ENCODE measurements at places on chromosomes 6 and 20. TPM values are rescaled to one million over a fixed set of nuclear protein-coding genes. Genes with fewer than 3 reads are reported as not detected.

GRCh38 chr6:30747902-30748769 lies 3.8 kb upstream of the IER3 start:
- H3K4me1 ChIP-seq: peaks cover 6% of the 10 kb centered on the region
- DNase-seq: no peak
- H3K27me3 ChIP-seq: no peaks in the 10 kb centered on the region
- no peaks in the 10 kb centered on the region for H3K36me3 ChIP-seq

The LY86 gene
- 194 TPM for polyA plus RNA-seq

The LPA gene
- polyA plus RNA-seq: 0.27 TPM

The FLOT1 gene
- polyA plus RNA-seq: 114 TPM

GRCh38 chr6:33630014-33630413 lies 8.9 kb downstream of the ITPR3 start:
- H3K4me1 ChIP-seq: peaks cover 21% of the 10 kb centered on the region
- H3K36me3 ChIP-seq: no peaks in the 10 kb centered on the region
- no peak overlapping the region for H3K27ac ChIP-seq

The PLAGL2 gene
- 21.0 TPM for polyA plus RNA-seq

The IL17A gene
- polyA plus RNA-seq: not detected

The TMEM200A gene
- 9.2 TPM for polyA plus RNA-seq

The LRRC1 gene
- 0.52 TPM for polyA plus RNA-seq

- H3K27me3 ChIP-seq: no peaks in the 10 kb centered on the region
- peak overlapping the region; percentile 77 for H3K27ac ChIP-seq
- H3K4me1 ChIP-seq: peaks cover 19% of the 10 kb centered on the region
Observed at GRCh38 chr6:21189759-21190158, 403.8 kb upstream of the SOX4 start.

DNA sequence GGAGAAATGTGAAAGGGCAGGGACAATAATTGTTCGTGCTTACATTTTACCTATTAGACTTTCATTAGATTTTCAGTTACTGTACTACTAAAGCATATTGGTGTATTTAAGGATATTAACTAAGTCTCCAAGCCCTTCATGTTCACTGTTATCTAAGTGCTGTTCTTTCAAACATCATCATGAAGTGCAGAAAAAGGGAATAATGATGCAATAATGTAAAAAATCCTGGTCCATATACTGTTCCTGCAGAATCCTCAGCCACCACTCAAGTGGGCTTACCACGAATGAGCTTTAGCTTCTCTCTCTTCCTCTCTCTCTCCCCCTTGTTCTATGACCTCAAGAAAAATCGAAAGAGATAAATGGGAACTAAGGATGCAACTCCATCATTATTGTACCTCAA lies 600.7 kb downstream of the UTRN start:
- no peak overlapping the region for H3K4me3 ChIP-seq
- no peak overlapping the region for H3K27ac ChIP-seq
- H3K4me1 ChIP-seq: no peaks in the 10 kb centered on the region
- H3K36me3 ChIP-seq: no peaks in the 10 kb centered on the region
- DNase-seq: no peak

The FAM50B gene
- polyA plus RNA-seq: 9.3 TPM

The TMEM217 gene
- 3.6 TPM for polyA plus RNA-seq

The NHSL1 gene
- polyA plus RNA-seq: 0.67 TPM

The GGTLC1 gene
- not detected for polyA plus RNA-seq

- H3K27ac ChIP-seq: no peak overlapping the region
- DNase-seq: no peak
- H3K4me3 ChIP-seq: no peak overlapping the region
- H3K36me3 ChIP-seq: no peaks in the 10 kb centered on the region
Observed at GRCh38 chr6:147447835-147448611, 60.5 kb upstream of the SAMD5 start.

The AGER gene
- polyA plus RNA-seq: 1.8 TPM

The ZSCAN26 gene
- 6.0 TPM for polyA plus RNA-seq

The ECHDC1 gene
- polyA plus RNA-seq: 106 TPM

GRCh38 chr20:6200092-6200491 lies 77.3 kb upstream of the FERMT1 start:
- no peaks in the 10 kb centered on the region for H3K4me1 ChIP-seq
- H3K36me3 ChIP-seq: no peaks in the 10 kb centered on the region
- no peak overlapping the region for H3K4me3 ChIP-seq
- no peaks in the 10 kb centered on the region for H3K27me3 ChIP-seq

The EFCAB8 gene
- 0.05 TPM for polyA plus RNA-seq

DNA sequence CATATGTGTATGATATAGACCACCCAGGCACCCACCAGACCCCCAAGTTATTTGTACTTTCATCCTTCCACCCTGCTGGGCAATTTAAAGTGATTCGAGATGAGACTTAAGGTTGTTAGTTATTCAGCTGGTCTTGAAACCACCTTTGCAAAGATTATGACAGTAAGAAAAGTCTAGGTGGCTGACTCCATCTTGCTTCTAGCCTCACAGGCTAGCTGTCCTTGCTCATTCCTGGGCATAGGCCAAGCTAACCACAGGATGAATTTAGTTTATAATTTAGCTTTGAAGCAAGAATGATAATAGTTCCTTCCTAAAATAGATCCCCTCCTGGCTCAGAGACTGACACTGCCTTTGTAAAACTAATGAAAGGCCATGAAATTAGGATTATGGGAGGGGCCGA lies 71.9 kb upstream of the IYD start:
- DNase-seq: no peak
- no peaks in the 10 kb centered on the region for H3K27me3 ChIP-seq
- no peak overlapping the region for H3K4me3 ChIP-seq
- H3K27ac ChIP-seq: no peak overlapping the region
- no peaks in the 10 kb centered on the region for H3K4me1 ChIP-seq
- no peaks in the 10 kb centered on the region for H3K36me3 ChIP-seq

GRCh38 chr6:16635291-16635809 lies 125.9 kb downstream of the ATXN1 start:
- H3K36me3 ChIP-seq: no peaks in the 10 kb centered on the region
- H3K4me1 ChIP-seq: peaks cover 41% of the 10 kb centered on the region
- H3K27ac ChIP-seq: peak overlapping the region; percentile 66
- H3K27me3 ChIP-seq: no peaks in the 10 kb centered on the region
- peak overlapping the region; percentile 36 for H3K4me3 ChIP-seq

DNA sequence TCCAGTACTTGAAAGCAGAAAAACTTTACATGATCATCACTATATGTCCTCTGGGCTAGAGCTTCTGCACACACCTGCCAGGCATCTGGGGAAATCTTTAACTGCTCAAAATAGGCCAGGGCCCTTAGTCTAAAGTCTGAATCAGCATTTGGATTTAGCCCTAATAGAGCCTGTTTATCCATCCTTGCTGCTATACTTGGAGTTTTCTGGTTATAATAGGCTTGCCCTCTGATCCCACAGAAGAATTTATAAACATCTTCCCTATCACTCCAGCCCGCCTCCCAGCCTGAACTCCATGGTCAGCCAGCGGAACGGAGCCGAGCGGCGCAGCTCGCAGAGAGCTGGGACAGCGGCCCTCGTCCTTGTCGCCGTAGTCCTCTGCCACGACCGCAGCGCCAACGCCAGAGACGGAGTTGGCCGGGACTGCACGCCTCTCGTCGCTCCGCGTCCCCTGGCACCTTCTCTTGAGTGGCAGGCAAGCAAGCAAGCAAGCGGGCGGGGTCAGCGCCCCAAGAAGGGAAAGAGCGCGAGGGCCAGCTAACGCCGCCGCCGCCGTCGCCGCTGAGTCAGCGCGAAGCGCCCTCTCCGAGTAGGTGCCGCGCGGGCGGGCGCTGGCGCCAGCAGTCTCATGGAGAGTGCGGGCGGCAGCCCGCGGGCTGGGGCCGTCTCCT lies 25.4 kb upstream of the ASIP start:
- H3K27ac ChIP-seq: no peak overlapping the region
- DNase-seq: no peak
- H3K4me3 ChIP-seq: no peak overlapping the region

The KCNK15 gene
- polyA plus RNA-seq: not detected

DNA sequence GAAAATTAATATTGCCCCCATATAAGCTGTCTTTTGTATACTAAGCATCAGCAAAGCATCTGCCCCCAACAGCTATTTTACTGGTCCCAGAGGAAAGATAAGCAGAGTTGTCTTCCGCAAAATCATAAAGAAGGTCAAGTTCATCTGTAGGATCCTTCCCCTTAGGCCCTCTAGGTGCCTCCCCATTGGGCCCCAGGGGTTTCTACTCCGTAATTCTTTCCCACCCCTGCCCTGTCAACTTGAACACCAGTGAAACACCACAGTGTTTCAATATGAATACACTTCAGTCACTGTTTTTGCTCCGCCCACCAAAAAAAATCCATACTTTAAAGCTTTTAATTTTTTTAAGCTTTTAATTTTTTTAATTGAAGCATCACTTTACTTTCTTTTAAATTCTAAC lies 159.2 kb downstream of the ATXN1 start:
- H3K4me3 ChIP-seq: no peak overlapping the region
- no peak overlapping the region for H3K27ac ChIP-seq
- H3K36me3 ChIP-seq: peaks cover 2% of the 10 kb centered on the region

The PTGIS gene
- polyA plus RNA-seq: not detected

DNA sequence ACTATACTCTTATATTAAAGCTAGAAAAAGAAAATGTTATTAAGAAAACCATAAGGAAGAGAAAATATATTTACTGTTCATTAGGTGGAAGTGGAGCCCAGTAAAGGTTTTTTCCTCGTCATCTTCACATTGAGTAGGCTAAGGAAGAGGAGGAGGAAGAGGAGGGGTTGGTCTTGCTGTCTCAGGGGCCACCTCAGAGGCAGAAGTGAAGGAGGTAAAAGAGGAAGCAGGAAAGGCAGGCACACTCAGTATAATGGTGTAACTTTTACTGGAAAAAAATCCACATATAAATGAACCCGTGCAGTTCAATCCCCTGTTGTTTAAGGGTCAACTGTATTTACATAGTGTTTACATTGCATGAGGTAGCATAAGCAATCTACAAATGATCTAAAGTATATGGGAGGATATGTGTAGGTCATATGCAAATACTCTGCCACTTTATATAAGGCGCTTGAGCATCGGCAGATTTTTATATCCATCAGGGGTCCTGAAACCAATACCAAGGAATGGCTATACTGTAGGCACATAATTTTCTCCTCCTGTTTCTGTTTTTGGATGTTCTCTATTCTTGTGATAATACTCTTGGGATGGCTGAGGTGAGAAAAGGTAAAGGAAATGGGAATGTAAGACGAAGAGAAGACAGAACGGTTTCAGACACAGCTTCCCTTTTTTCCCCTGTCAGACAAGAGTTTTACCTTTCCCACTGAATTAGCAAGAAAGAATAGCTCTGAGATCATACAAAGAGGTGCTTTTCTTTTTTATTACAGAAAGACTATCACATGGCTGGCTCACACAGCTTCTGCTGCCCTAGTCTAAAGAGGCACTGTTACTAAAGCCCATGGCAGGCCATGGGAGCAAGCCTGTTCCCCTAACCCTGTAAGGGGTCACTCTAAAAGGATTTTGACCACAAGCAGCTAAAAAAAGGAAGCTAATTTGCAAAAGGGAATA lies 59.9 kb downstream of the NUDT3 start:
- peaks cover 26% of the 10 kb centered on the region for H3K4me1 ChIP-seq
- peaks cover 2% of the 10 kb centered on the region for H3K36me3 ChIP-seq
- H3K4me3 ChIP-seq: no peak overlapping the region
- H3K27me3 ChIP-seq: no peaks in the 10 kb centered on the region
- peak overlapping the region; percentile 65 for H3K27ac ChIP-seq

DNA sequence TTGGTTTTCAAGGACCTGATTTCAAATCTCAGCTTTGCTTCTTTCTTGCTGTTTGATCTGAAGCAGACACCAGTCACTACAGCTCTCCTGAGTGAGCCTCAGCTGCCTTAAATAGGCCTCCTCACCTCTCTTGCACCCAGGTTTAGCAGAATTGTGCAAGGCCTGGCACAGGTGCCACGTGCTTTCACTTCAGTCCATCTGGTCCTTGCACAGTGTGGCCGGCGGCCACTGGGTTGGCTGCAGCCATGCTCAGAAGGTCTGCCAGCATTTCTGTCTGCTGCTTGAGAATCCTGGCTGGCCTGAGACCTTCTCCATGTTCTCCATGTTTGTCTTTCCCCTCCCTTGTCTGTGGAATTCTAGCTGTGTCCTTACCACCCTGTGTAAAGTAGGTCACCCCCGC lies 14.5 kb upstream of the DAAM2 start:
- H3K36me3 ChIP-seq: no peaks in the 10 kb centered on the region
- H3K27ac ChIP-seq: no peak overlapping the region
- DNase-seq: no peak
- no peaks in the 10 kb centered on the region for H3K27me3 ChIP-seq
- no peaks in the 10 kb centered on the region for H3K4me1 ChIP-seq
- no peak overlapping the region for H3K4me3 ChIP-seq

GRCh38 chr6:153591159-153591558 lies 447.9 kb upstream of the OPRM1 start:
- no peak overlapping the region for H3K4me3 ChIP-seq
- peak; percentile 8 for DNase-seq
- 0 out of 2 replicates have a peak, but pooled peaks cover 2% of the 10 kb centered on the region for H3K4me1 ChIP-seq
- peak overlapping the region; percentile 10 for H3K27ac ChIP-seq
- no peaks in the 10 kb centered on the region for H3K36me3 ChIP-seq
